Ureter (tissue), 1 donor: ENCODE measurements at places on chromosomes 13 and 19.

DNA sequence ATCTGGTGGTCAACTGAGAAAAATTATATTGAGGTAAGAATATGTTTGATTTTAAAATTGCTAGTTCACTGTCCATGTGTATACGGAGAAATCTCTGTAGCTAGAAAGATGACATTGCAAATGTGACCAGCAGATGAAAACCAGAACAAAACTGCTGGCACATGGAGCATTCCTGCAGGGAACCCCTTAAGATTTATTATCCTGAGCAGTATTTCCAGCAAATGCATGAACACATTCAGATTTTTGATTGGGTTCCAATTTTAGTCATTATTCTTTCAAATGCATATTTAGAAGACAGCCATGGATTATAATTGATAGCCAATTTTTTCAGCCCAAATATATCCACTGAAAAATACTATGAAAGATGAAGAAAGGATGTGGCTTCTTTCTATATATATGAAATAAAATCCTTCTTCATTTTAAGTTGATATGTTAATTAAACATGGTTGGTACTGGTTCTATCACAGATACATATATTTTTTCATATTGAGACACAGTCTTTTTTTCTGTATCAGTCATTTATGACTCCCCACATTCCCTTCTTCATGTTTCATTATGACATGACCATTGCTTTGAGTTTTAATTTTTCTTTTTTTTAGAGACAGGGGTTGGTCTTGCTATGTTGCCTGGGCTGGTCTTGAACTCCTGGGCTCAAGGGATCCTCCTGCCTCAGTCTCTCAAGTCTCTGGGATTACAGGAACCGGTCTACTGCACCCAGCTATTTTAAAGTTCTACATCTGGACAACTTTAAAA, 376.5 kb downstream of the KLF12 start:
- no peak for DNase-seq

DNA sequence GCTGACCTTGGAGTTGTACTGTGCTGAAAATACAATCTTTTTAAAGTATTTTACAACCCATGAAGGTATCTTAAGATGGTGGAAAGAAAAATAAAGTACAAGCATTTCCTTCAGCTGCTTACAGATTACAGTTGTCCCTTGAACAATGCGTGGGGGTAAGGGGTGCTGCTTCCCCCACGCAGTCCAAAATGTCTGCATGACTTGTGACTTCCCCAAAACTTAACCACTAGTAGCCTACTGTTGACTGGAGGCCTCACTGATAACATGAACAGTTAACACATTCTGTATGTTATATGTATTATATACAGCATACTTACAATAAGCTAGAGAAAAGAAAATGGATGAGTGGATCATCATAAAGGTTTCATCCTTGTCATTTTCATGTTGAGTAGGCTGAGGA, 45.3 kb upstream of the ZNF599 start:
- no peak for DNase-seq

- DNase-seq = no peak
These were observed 27.0 kb upstream of the TPT1 start for GRCh38 chr13:45368005-45368404.

- DNase-seq = no peak
These were observed 139.8 kb downstream of the SLITRK5 start for GRCh38 chr13:87810920-87811344.

GRCh38 chr13:30301827-30302226, 5.5 kb downstream of the KATNAL1 start:
- no peak for DNase-seq

DNA sequence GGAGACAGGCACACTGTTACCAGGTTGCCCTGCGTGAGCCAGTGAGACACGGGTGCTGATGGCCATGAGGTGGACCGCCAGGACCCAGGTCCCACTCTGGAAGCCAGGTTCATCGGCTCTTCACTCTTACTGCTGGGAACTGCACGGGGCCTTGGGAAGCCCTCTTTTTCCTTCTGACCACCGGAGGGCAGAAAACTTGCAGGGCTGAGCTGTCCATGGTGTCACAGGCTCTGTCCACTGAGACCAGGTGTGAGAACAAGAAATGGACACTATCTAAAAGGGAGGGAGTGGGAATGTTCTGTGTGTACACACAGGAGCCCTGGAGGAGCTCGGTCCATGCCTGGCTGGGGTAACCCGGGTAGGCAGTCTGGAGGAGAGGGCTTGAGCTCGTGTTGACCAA, 93.4 kb downstream of the UQCRFS1 start:
- DNase-seq = no peak

DNA sequence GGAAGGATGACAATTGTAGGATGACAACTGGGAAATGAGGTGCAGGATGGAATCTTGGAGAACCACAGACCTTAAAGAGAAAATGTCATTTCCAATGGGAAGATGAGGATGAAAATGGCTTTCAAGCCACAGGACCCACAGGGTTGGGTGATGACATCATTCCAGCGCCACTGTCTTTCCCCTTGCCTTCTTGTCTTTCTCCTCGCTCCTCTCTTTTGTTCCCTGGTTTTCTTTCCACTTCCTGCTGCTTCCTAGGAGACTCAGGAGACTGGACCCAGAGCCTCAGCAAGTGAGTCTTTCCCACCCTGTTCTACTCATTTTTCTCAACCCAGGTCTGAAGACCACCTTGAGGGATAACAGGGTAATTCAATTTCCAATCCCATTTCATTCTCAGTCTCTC, 548.8 kb downstream of the FGF9 start:
- DNase-seq = no peak
